CD8-positive, alpha-beta T cell (primary cell): ENCODE measurements at places on chromosomes 1 and 21.

DNA sequence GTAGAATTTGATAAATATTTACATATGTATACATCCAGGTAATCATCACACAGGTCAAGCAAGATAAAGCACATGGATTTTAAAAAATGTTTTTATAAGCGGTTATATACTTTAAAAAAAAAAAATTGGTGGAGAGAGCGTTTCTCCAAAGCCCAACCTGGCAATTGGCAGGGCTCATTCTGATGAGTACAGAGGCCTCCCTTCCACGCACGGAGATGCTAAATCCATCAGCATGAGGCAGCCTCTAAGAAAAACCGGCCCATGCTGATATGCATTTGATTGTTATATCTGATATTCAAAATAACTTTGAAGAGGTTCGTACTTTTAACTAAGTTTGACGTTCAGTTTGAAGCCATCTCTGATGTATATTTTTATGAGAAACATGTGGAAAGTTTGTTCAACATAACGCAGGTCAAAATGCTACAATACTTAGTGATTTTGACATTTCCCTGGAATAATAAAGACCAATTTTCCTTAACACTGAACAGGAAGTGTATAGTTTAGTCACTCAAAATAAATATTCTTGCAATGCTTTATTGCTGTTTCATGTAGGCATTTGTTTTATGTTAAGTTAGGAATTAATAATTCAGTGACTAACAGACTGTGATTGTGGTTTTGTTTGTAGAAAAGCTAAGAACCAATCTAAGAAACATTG is 151.7 kb downstream of the NR5A2 start:
- no peak for DNase-seq

DNA sequence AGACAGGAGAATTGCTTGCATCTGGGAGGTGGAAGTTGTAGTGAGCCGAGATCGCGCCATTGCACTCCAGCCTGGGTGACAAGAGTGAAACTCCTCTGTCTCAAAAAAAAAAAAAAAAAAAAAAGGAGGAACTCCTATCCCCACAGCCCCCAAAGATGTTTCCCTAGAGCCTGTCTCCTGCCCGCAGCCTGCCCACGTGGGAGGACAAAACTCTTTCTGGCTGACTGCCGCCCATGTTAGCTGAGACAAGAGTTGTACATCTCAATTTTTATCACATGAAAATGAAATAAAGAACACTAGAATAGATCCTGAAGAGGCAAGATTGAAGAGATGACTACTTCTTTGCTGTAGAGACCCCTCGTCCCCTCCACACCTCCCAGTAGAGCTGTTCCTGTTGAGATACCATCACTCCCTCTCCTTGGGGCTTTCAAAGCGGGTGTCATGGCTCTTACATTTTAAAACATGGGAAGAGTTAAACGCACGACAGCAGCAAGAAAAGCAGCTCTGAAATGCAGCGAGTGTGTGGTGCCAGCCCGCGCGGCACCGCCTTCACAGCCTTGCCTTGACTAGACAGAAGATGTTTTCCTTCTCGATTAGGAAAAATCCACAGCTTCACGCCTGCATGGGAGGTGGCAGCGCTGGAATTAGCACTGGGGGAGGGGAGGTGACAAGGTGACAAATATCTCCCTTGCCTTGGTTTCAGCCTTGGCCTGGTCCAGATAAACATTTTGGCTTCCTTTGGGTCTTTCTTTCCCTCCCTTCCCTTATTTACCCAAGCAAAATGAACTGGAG is 253.4 kb upstream of the CSF3R start:
- DNase-seq = no peak

GRCh38 chr1:154801234-154802011 is 68.7 kb downstream of the KCNN3 start:
- no peak for DNase-seq

GRCh38 chr1:116794804-116795481 is 40.7 kb downstream of the CD2 start:
- DNase-seq = no peak

DNA sequence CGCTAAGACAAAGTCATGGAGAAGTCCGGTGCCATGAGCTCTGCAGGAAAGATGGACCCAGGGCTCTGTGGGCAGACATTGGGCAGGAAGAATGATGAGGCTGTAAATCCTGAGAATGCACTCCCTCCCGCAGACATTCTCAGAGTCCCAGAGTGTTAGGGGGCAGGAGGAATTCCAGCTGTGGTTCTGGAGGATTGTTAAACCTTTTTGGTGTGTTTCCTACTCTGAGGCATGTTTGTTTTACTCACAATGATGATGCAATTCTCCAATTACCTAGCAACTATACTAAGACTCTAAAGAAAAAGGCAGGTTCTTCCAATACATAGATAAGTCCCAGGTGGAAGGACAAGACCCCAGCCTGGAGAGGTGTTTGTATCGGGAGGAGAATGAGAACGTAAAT is 2.8 kb upstream of the CAPN9 start:
- DNase-seq = no peak
